Osteoblast (primary cell): ENCODE measurements at places on chromosomes 5 and 9. TPM values are rescaled to one million over a fixed set of nuclear protein-coding genes. Genes with fewer than 3 reads are reported as not detected.

Gene PDE6A
- total RNA-seq = under 0.01 TPM in 2 replicates

Gene FIBCD1
- 5.1 and 5.3 TPM in 2 replicates for total RNA-seq

Gene FAT2
- 0.36 and 0.59 TPM in 2 replicates for total RNA-seq

Gene SLC34A3
- not detected in 2 replicates for total RNA-seq

Gene PIP5KL1
- 2.2 and 3.5 TPM in 2 replicates for total RNA-seq

Gene PCDHGA11
- 12.3 and 16.5 TPM in 2 replicates for total RNA-seq

Gene ADAMTS2
- 144 and 203 TPM in 2 replicates for total RNA-seq

Gene PROB1
- total RNA-seq = 1.1 and 1.2 TPM in 2 replicates

Gene OMD
- 0.36 and 1.5 TPM in 2 replicates for total RNA-seq

Gene FCN1
- not detected in 2 replicates for total RNA-seq

Gene HRCT1
- 1.8 and 5.1 TPM in 2 replicates for total RNA-seq

Gene ISL1
- total RNA-seq = 0.88 TPM in 1 of 2 replicates, not detected in the other

Gene COX7C
- total RNA-seq = 110 and 128 TPM in 2 replicates

Gene SURF2
- total RNA-seq = 10.3 and 15.2 TPM in 2 replicates

Gene SLC46A2
- total RNA-seq = under 0.01 TPM in 1 of 2 replicates, not detected in the other

Gene DMRT1
- total RNA-seq = not detected in 2 replicates

Gene VCP
- total RNA-seq = 241 and 267 TPM in 2 replicates

Gene TMEM252
- not detected in 2 replicates for total RNA-seq

Gene CRB2
- not detected in 2 replicates for total RNA-seq

Gene FCN2
- not detected in 2 replicates for total RNA-seq

Gene CLIC3
- 1.5 and 2.5 TPM in 2 replicates for total RNA-seq

Gene NSG2
- total RNA-seq = not detected in 2 replicates

Gene SCGB3A1
- total RNA-seq = not detected in 2 replicates

Gene FRRS1L
- 0.29 and 0.36 TPM in 2 replicates for total RNA-seq

Gene CCDC192
- total RNA-seq = not detected in 2 replicates

Gene IL9
- not detected in 2 replicates for total RNA-seq

Gene ANKH
- total RNA-seq = 125 and 130 TPM in 2 replicates

Gene BTF3
- 207 and 218 TPM in 2 replicates for total RNA-seq
